ENCODE measurements at places on chromosomes 16 and 17.

- no peak for DNase-seq
Observed at GRCh38 chr16:31010585-31011325, at the start of gene STX1B. Gene STX1B, minus strand, starts transcription at chr16:31010638. Its CDS starts 242 bp downstream, at chr16:31010396.

- peak; percentile 94 for DNase-seq
Observed at GRCh38 chr16:89722392-89723278, 1.3 kb downstream of the ZNF276 start.

DNA sequence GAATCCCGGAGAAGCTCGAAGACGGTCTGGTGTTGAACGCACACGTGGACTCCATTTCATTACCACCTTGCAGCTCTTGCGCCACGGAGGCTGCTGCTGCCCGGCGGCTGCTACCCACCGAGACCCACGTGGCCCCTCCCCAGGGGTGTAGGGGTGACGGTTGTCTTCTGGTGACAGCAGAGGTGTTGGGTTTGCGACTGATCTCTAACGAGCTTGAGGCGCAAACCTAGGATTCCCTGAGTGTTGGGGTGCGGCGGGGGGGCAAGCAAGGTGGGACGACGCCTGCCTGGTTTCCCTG lies 1.7 kb upstream of the CBX4 start:
- DNase-seq: no peak

DNA sequence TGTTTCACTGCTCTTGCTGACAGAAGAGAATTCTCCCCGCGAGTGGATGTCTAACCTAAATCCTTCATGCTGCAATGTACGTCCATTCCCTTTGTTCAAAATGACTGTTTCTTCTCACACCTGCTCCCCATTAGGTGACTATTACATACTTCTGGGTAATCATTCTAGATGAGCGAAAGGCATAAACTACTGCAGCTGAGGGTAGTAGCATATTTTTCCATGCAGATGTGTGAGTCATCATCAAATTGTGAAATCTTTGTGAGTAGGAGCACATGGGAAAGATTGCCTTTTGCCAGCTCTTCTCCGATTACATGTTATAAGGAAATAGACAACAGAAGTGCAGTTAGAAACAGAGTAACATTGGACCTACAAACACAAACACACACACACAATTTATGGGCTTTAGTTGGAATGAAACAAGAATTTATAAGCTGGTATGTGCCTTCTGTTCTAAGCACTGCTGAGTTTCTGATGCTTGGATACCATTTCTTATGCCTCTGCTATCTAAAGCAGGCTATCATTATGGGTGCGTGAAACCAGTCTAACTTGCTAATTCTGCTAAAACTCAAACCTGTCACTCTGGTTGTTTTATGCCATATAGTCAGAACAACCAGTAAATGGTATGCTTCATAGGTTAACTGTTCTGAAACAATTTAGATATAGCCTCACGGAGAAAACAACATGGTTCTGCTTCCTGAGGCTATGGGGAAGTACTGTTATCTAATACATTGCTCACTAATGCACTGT lies 346.9 kb upstream of the PSMD7 start:
- DNase-seq: no peak

- DNase-seq: no peak
Observed at GRCh38 chr16:27407133-27407532, 5.2 kb downstream of the IL21R start.

- DNase-seq: no peak
Observed at GRCh38 chr17:81267390-81268067, 27.6 kb downstream of the SLC38A10 start.

DNA sequence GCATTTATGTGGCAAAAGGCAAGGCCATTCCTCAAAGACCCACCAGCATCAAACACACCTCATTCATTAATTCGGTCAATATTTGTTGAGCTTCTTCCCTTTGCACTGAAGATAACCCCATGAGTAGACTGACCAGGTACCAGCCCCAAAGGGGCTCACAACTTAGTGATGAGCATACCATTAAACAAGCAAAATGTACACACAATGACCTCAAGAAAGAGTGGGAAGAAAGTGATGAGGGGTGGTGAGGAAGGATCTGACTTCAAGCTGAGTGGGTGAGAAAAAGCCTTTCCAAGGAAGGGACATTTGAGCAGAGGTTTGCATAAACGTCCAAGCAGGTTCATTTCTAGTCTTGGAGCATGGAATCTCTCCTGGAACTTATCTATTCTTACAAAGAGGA lies 562.5 kb downstream of the TOX3 start:
- DNase-seq: no peak

GRCh38 chr16:70257391-70257790 lies 5.7 kb upstream of the EXOSC6 start:
- DNase-seq: no peak

All from posterior vena cava (tissue), 2 donors.